ENCODE measurements at places on chromosomes 11 and 22. TPM values are rescaled to one million over a fixed set of nuclear protein-coding genes. Genes with fewer than 3 reads are reported as not detected.

Gene RAB39A
- 0.71 TPM for total RNA-seq

DNA sequence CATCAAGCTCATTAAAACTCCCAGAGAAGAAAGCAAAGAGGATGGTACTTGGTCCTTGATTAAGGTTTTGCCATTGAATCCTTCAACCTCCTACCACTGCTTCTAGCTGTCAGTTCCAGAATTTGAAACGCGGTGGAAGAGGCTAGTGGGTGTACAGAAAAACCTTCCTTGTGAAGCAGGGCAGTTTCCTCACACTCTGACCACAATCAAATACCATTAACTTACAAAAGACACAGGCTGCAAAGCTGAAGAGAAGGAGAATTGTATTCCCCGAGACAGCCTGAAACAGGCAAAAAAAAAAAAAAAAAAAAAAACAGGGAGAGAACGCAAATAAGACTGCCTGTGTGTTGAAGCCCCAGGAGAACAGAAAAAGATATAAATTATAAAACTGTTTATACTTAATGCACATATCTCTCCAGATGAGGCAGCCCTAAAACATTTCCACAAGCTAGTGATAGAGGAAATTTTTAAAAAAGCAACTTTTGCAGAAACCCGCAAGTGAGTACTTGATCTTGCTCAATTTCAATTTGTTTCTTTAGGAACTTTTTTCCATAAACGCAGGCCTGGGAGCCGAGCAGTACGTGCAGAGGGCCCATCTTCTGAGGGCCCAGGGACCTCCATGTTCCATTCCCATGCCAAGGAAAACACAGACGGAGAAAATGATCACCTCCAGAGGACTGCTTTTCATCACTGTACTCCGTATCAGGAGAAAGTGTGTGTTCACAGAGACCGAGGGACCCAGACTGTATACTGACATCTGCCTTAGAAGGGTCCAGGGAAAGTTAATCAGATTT lies 218.7 kb upstream of the BLID start:
- no peak for DNase-seq

DNA sequence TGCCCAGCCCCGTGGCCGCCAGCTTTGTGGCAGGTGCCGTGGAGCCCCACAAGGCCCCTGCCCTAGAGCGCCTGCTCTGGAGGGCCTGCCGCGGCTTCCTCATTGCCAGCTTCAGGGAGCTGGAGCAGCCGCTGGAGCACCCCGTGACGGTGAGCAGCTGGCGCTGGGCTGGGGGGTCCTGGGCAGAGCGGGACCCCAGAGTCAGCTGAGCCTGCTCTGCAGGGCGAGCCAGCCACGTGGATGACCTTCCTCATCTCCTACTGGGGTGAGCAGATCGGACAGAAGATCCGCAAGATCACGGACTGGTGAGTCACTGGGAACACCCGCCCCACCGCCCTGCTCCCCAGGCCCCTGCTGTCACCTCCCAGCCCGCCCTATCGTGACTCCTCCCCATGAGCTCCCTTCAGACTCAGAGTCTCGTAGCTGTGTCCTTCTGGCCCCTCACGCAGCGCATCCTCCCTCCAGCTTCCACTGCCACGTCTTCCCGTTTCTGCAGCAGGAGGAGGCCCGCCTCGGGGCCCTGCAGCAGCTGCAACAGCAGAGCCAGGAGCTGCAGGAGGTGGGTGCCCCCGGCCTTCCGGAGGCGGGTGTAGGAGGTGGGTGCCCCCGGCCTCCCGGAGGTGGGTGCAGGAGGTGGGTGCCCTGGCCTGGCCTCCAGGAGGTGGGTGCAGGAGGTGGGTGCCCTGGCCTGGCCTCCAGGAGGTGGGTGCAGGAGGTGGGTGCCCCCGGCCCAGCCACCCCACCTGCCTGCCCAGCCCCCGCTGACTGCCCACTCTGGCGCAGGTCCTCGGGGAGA lies 4.7 kb downstream of the TCIRG1 start:
- DNase-seq = no peak

- DNase-seq = peak; percentile 88
Measured at GRCh38 chr11:48055292-48056132, 75.2 kb downstream of the PTPRJ start.

- peak; percentile 82 for DNase-seq
Measured at GRCh38 chr11:124740277-124740882, 638 bp downstream of the NRGN start.

DNA sequence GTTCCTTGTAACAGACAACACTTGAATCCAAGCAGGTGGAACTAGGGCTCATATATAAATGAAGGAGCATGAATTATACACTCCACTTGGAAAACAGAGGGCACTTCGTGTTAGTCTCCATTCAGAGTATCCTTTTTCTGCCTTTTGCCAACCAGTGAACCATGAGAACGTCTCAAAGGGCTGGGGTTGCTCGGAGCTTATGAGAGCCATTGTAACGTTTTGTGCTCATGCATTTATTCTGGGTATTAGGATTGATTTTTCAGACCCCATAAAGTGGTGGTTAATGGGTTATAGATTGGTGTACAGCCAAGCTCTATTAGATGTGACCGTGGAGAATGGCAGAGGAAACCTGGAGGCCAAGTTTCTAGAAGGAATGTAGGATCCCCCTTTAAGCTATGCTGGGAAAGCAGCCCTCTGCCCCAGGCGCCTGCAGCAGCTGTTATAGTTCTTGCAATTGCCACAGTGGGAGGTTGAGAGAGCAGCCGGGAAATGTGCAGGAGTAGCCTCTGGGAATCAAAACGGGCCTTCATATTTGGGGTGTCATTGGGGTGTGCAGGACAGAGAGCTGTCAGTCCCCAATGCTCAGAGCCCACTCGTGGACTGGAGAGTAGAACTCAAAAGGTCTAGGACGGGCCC lies 54.6 kb upstream of the ASPHD2 start:
- no peak for DNase-seq

DNA sequence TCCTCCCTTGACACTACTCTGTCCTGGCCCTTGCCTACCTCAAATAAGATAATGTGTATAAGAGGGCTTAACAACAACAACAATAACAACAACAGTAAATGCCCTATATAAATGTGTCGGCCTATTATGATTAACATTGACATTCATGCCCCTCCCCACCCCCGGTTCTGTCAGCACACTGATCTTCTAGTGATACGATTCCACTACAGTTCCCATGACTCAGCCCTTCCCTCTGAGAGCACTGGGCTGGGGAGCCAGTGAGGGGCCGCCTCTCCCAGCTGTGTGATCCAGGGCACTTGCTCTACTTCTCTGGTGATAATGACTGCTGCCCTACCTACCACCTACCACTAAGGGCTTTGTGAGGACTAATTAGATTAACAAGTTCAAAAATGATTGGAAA lies 92.2 kb upstream of the PHOX2A start:
- DNase-seq = peak; percentile 13

GRCh38 chr11:76689313-76690260 lies 19.0 kb upstream of the LRRC32 start:
- no peak for DNase-seq

Gene RAB38
- total RNA-seq = 0.97 TPM

Gene KDM4E
- not detected for total RNA-seq

- no peak for DNase-seq
Measured at GRCh38 chr11:62176766-62177165, 13.2 kb upstream of the SCGB1D1 start.

DNA sequence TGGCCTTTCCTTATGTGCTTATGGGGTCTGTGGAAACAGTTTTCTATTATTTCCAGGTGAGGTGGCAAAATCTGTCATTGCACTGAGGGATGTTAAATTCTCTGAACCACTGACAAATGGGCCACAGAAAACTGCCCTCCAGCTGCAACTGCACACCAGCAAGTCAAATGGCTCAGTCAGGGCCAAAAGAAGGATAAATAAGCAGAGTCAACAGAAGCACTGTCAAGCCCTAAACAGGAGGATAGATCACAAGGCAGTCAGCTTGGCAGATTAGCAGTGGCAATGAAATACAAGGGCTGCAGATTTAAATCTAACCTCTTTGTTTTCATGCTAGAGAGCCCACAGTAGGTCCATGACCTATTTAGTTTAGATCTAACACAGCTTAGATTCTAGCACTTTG lies 435.6 kb downstream of the ETS1 start:
- DNase-seq = no peak

Gene UPK3A
- total RNA-seq = not detected

DNA sequence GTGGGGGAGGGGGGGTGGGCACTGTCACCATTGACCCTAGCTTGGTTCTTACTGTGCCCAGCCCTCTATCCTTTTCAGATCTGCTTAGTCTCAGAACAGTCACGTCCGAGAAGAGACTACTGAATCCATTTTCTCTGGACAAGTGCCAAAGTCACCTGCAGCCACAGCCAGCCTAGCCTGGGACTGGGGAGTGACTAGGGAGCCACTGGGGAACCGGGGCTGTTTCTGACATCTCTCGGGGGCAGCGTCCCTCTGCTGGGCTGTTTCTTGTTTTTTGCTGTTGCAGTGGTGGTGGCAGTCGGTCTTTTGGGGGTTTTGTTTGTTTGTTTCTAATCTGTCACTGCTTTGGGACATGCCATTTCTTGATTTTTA lies 8.7 kb downstream of the SLC37A2 start:
- no peak for DNase-seq

GRCh38 chr11:94025690-94026394 lies 4.7 kb downstream of the HEPHL1 start:
- DNase-seq = no peak

Gene SMIM35
- total RNA-seq = 0.22 TPM

DNA sequence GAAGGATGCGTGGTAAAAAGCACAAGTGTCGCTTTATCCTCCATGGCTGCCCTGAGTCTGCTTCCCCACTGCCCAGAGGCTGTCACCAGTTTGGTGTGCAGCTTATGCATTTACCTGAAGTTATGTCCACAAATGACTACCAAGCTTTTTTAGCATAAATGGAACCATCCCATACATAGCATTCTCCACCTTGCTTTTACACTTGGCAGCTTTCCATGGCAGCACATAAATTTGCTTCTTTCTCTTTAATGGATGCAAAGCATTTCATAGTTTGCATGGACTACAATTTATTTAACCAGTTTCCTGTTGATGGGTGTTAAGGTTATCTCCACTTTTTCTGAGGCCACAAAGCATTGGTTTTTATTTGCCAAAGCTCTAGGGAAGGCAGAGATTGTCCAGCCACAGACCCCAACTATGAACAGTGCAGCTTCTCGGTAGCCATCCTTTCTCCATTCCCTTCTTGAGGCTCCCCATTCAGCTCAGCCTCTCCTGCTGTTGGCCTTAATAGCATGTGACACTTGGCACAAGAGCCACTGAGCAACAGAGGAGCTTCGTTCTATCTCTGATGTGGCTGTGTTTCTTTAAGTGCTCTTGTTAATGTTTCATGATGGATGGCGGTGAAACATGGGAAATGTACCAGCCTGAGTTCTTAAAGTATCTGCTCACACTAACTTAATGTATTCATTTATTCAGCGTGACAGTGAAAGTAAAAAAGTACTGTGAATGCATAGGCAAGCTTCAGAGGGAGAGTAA lies 59.8 kb upstream of the NAV2 start:
- no peak for DNase-seq

Gene SLC1A2
- total RNA-seq = not detected

GRCh38 chr11:65083834-65084597 lies at the start of the genes CDCA5 and ZFPL1:
Gene CDCA5 (minus strand): TSS chr11:65084040. CDS start chr11:65083978, 62 bp downstream.
Gene ZFPL1 (plus strand): TSS chr11:65084222. CDS start chr11:65084699, 477 bp downstream.
- peak; percentile 97 for DNase-seq
